T-cell (primary cell): ENCODE measurements at places on chromosomes 3 and 15.
A peak's percentile ranks its signal among the peaks of the same experiment; 100 is the strongest.

DNA sequence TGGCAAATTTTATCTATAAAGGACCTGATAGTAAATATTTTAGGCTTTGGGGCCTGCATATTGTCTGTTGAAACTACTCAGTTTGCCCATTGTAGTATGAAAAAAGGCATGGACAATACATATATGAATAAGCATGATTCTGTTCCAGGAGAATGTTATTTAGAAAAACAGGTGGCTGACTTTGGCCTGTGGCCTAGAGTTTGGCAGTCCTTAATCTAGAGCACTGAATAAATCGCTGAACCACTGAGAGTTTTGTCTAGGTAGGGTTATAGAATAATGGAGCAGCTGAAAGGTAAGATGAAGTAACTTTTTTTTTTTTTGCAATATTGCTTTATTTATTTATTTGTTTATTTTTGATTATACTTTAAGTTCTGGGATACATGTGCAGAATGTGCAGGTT lies 75.0 kb downstream of the LRRC49 start:
- no peak for DNase-seq
- no peak overlapping the region for H3K27ac ChIP-seq
- no peak overlapping the region for H3K4me3 ChIP-seq
- no peaks in the 10 kb centered on the region for H3K36me3 ChIP-seq
- H3K27me3 ChIP-seq = no peaks in the 10 kb centered on the region

DNA sequence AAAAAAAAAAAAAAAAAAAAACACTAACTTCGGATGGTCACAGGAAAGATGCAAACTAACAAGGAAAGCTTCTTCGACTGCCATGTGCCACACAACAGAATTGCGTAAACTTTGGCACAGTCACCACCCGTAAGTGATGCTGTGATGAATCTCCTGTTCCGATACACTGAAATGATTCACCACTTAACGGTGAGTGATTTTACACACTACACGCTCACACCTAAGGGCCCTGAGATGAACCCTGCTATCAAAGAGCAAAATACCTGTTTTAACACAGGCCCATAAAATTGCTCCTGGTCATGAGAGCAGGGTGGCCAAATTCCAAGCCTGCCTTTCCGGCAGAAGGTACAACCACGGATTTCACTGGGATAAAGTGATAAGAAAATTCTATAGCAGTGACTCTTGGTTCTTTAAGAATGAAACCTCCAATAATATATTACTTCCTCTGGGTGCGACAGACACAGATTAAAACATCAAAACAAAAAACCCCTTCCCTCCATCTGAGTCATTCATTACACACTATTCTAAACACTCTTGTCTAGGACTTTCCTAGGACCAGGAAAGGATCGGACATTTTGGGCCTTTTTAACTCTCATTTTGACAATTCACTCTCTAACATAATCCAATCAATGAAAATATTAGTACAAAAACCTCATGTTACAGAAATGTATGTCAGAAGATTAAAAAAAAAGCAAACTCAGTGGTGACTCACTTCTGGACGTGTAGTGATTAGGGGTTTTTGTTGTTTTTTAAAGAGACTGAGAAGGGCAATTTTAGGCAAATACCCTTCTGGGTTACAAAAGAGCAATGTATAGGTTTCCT lies 28.3 kb downstream of the LRIG1 start:
- H3K36me3 ChIP-seq = no peaks in the 10 kb centered on the region
- peak overlapping the region; percentile 20 for H3K27ac ChIP-seq
- H3K4me3 ChIP-seq = peak overlapping the region; percentile 21
- DNase-seq = no peak
- peaks cover 23% of the 10 kb centered on the region for H3K4me1 ChIP-seq

GRCh38 chr3:124985349-124985748 lies 50.8 kb upstream of the MUC13 start:
- H3K27me3 ChIP-seq = no peaks in the 10 kb centered on the region
- H3K27ac ChIP-seq = no peak overlapping the region
- H3K4me1 ChIP-seq = no peaks in the 10 kb centered on the region
- peaks cover 33% of the 10 kb centered on the region for H3K36me3 ChIP-seq
- no peak overlapping the region for H3K4me3 ChIP-seq

DNA sequence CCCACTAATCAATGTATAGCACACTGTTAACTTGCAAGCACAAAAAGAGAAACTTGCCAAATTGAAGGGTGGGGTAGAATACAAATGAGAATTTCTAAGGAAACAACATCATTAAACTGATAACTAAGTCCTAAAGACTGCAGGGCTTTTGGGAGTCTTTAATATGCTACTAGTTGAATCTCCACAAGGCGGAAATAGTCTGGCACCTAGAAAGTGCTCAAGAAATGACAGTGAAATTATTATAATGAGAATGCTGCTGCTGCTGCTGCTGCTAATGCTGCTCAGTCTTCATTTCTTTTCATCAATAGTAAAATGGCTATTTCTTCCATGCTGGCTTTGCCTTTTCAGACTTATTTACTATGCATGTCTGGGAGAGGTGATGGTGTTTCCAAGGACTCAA lies 91.8 kb downstream of the BTD start:
- H3K4me1 ChIP-seq = no peaks in the 10 kb centered on the region
- no peaks in the 10 kb centered on the region for H3K27me3 ChIP-seq
- peaks cover 6% of the 10 kb centered on the region for H3K36me3 ChIP-seq
- no peak for DNase-seq

- DNase-seq = no peak
- no peaks in the 10 kb centered on the region for H3K4me1 ChIP-seq
- no peak overlapping the region for H3K27ac ChIP-seq
- no peak overlapping the region for H3K4me3 ChIP-seq
- no peaks in the 10 kb centered on the region for H3K36me3 ChIP-seq
Measured at GRCh38 chr3:51343918-51344687, 41.0 kb upstream of the MANF start.

DNA sequence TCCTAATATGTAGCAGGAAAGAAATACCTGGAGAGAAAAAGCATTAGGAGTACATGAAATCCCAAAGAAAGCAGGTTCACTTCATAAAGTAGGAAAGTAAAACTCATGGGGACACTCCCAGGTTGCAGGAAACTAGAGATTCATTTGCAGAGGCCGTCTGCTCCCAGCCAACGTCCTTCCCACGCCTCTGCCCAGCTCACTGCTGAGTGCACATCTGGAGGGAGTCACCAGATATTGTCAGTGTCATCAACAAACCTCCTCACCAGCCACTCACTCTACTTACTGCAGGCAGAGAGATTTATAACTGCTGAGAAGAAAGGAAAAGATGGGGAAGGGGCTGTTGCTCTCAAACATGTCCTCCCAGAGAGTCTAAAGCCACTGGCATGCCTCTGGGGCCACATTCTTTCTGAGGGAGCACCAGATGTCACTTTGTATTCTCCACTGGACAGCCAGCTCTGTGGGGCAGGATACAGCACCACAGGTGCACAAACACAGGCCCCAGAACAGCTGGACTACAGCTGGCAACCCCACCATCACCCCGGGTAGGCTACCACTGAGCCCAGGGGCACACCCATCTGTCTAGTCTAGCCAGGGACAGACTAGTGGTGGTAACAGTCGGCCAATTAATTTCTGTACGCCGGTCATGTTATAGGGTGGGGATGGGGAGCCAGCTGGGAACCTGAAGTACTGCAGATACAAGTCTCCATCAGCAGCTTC lies 64.5 kb downstream of the NPTN start:
- no peak overlapping the region for H3K4me3 ChIP-seq
- no peaks in the 10 kb centered on the region for H3K4me1 ChIP-seq
- H3K36me3 ChIP-seq = peaks cover 34% of the 10 kb centered on the region
- no peaks in the 10 kb centered on the region for H3K27me3 ChIP-seq
- DNase-seq = no peak

DNA sequence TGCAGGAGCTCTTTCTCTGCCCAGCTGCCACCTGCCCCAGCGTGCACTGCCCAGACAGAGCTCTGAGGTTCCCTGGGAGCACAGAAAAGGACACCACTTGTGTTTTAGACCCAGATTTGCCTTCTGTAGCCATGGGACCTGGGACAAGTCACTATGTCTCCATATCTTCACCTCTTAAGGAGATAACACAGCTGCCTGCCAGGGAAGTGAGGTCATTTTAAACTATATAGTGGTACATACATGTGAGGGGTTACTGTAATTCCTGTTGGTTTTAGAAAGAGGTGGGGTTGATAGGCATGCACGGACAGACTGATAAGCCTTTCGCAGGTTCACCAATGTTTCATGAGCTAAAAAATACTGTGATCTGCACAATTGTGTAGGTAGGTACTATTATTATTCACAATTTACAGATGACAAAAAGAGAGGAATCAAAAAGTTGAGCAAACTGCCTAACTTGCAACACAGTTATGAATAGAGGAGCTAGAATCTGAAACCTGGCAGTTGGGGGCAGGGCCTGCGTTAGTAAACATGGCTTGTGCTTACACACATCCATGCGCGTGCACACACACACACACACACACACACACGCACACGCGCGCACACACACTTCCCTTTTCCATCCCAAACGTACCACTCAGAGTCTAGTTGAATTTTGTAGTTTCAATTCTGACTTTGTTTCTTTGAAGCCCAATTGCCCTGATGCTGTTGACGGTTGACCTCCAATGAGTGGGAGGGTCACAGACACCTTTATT lies 193.6 kb downstream of the FAM43A start:
- H3K36me3 ChIP-seq = no peaks in the 10 kb centered on the region
- peaks cover 19% of the 10 kb centered on the region for H3K27me3 ChIP-seq
- H3K4me3 ChIP-seq = no peak overlapping the region
- no peak overlapping the region for H3K27ac ChIP-seq
- DNase-seq = no peak

- peak overlapping the region; percentile 85 for H3K4me3 ChIP-seq
- H3K36me3 ChIP-seq = no peaks in the 10 kb centered on the region
- no peaks in the 10 kb centered on the region for H3K27me3 ChIP-seq
- peaks cover 5% of the 10 kb centered on the region for H3K4me1 ChIP-seq
- H3K27ac ChIP-seq = no peak overlapping the region
Measured at GRCh38 chr3:107430996-107431245, 53.7 kb downstream of the CCDC54 start.

- no peaks in the 10 kb centered on the region for H3K4me1 ChIP-seq
- no peak for DNase-seq
- no peak overlapping the region for H3K27ac ChIP-seq
- no peaks in the 10 kb centered on the region for H3K36me3 ChIP-seq
- no peak overlapping the region for H3K4me3 ChIP-seq
Measured at GRCh38 chr15:48582452-48583247, 62.9 kb downstream of the FBN1 start.

GRCh38 chr3:30042916-30043555 lies 563.4 kb upstream of the TGFBR2 start:
- no peak for DNase-seq
- no peak overlapping the region for H3K27ac ChIP-seq
- no peaks in the 10 kb centered on the region for H3K27me3 ChIP-seq
- H3K4me1 ChIP-seq = no peaks in the 10 kb centered on the region
- no peak overlapping the region for H3K4me3 ChIP-seq
- H3K36me3 ChIP-seq = no peaks in the 10 kb centered on the region

DNA sequence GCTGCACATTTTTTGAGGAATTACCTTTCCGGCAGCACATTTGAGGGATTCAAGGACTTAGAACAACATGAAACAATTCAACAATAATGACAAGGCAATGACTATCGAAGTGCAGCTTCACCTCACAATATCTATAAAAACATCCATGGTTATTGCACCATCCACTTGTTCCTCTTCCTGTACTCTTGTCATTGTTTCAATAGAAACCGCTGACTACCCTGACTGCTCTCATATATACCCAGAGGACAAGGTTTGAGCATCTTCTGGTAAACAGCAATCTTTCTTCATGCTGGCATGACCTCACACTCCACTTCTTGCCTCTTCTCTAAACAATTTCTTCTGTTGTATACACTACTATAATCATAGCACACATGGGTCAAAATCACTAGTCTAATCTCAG lies 864.9 kb downstream of the FHIT start:
- no peaks in the 10 kb centered on the region for H3K27me3 ChIP-seq
- H3K36me3 ChIP-seq = no peaks in the 10 kb centered on the region
- no peak overlapping the region for H3K27ac ChIP-seq
- DNase-seq = no peak
- H3K4me3 ChIP-seq = no peak overlapping the region
